ENCODE measurements at places on chromosomes 16 and 17.
A peak's percentile ranks its signal among the peaks of the same experiment; 100 is the strongest.

DNA sequence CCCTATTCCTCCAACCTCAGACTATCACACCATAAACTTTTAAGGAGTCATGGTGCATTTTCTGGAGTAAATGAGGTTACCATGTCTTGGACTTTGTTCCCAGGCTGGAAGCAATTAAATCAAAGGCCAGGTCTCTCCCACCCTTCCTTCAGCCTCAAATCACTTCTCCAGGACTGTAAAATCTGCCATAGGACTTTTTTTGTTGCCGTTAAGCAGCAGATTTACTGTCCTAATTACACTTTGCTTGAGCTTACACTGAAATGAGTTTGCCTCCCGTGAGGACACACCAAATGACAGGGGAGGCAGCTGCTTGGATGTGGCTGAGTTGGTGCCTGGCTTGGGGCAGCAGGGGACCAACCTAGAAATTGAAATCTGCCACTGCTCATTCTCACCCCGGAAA, 14.7 kb downstream of the DCAKD start:
- DNase-seq = no peak

GRCh38 chr17:75551266-75551665, 25.8 kb downstream of the LLGL2 start:
- no peak for DNase-seq

DNA sequence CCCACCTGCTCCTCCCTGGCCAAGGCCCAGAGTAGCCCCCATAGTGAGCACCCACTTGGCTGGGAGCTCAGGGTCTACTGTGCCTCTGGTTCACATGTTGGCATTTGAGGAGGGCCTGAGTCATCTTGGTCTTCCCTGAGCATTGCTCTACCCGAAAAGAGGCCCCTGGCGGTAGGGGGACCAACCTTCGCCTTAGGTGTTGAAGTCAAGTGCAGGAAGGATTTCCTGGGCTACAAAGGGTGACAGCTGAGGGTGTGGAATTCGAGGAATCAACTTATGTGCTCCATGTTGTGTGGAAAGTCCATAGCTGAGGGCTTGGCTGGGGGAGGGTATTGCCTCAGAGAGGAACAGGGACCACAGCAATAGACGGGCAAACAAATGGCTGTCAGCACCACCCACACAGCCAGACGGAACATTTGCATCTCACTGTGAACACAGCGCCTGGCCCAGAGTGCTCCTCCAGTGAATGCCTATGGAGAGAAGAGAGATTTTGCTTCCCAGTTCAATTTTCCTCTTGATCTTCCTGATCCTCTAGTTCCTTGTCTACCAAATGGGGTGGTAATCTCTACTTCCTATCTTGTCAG, 35.6 kb upstream of the NGFR start:
- DNase-seq = no peak

- DNase-seq = peak; percentile 88
These were observed at the start of gene CCDC102A for GRCh38 chr16:57536306-57537193. CCDC102A (minus strand) TSS chr16:57536571; CDS start chr16:57529177, 7,394 bp downstream.

DNA sequence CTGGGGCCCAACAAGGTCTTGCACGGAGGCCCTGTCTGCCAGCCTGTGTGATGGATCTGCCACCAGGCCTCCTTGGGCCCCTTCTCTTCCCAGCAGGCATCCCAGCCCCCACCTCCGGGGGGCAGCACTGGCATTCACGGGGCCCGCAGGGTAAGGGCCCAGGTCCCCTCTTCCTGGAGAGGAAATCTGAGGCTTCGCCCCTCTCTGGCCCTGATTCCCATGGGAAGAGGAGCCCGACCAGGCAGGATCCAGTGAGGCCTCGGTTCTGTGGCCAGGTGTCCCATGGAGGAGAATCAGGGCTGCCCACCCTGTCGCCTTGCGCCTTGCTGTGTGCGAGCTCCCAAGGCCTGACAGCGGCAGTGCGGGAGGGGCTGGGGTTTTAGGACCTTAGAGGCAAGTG, 48.4 kb downstream of the PDPK1 start:
- no peak for DNase-seq

DNA sequence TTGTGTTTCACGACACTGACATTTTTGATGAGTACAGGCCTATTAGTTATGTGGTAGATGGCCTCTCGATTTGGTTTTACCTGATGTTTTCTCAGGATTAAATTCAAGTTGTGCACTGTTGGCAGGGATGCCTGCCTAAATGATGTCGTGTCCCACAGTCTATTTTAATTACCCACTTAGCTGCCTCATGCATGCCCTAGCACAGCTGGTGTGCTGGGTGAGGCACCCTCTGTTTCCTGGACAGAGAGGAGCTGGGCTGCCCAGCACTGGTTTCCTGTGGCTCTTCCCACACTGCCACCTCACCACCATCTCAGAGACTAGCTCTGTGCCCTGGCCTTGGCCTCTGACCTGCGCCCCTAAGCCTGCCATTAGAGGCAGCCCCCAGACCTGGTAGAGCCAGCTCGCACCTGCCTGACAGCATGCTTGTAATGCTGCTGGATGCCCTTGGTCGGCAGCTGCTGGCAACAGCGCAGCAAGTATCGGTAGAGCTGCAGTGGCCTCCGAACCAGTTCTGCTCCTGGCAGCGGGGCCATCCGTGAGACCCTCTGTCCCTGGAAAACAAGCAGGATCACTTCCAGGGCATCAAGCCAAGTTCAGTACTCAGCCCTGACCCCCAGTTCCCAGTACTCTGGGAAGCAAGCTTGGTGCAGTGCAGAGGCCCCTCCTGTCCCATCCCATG, 10.9 kb downstream of the LYRM9 start:
- no peak for DNase-seq

DNA sequence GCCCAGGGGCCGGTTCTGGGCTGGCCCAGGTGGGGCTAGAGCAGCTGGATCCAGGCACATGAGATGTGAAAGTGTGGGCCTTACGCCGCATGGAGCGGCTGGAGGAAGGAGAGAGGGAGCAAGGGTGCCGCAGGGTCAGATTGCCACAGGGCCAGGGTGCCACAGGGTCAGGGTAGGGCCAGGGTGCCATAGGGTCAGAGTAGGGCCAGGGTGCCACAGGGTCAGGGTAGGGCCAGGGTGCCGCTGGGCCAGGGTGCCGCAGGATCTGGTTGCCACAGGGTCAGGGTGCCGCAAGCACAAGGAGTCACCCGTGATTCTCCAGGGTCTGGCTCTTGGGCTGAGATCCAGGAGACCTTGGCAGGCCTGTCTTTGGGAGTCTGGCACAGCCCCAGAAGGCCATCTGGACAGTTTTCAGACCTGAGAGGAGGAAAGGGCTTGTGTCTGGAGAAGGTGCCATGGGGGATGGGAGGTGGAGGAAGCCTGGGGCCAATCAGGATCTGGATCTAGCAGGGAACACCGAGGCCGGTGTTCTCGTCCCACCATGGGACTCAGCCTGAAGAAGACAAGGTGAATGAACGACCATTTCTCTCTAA, 13.1 kb upstream of the LASP1NB start:
- DNase-seq = peak; percentile 75

DNA sequence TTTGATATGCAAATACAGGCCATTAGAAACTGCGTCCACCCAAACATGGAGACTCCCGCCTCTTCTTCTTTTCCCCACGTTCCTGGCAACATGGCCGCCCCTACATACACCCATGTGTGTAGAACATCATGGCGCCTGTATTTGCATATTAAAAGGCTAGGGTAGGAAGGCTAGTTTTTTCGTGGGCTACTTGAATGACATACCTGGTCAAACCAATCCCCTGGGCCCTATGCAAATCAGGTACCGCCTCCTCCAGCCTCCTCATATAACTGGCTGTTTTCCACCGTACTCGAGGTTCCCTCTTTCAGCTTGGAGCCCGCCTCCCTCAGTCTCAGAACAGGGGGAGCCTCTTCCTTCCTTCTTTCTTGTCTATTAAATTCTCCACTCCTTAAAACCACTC, 840 bp upstream of the CD300LB start:
- peak; percentile 54 for DNase-seq
